ENCODE measurements at places on chromosomes 13 and 19.

- DNase-seq: no peak
Observed at GRCh38 chr19:7618348-7618747, 11.0 kb downstream of the XAB2 start.

DNA sequence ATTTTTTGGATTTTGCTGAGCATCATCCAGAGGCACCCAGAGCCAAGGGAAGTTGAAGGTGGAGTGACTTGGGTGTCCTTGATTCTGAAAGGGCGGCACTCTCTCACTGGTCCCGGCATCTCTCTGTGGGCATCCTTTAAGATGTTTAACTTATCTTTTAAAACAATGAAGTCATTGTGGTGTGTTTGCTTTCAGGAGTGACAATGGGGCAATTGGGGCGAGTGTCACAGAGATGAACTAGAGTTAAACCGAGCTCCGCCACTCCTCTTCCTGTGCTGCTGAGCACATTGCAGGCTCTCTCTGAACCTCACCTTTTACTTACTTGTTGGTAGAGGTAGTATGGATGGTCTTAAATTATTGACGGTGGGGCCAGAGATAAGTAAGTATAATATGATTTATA lies 295.7 kb downstream of the MYO16 start:
- no peak for DNase-seq

- no peak for DNase-seq
Observed at GRCh38 chr13:77470986-77471385, 64.5 kb upstream of the SCEL start.

DNA sequence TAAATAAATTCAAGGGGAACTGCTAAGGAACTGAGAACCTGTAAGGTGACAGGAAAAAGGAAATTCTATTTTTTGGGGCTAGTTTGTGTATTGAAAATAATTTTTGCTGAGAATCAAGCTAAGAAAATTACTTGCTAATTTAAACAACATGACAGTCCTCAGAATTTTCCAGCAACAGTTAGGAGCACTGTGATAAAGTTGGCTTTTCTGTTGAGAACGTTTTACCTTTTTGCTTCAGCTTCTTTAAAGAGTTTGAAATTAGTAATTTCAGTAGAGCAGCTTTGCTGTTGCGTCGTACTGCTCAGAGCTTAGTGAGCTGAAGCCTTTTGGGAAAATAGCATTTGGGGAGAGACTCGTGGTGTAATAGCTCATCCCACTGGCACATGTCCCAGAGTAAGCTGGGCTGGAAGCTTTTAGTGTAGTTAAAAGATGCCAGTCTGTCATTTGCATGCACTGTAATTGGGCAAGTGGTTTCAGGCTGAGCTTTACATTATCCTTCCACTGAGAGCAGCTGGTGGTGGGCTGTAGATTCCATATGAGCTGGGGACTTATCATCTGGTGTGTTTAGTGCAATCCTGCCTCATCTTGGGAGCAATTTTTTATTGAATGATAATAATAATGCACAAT lies 69.8 kb downstream of the LRCH1 start:
- DNase-seq: no peak

DNA sequence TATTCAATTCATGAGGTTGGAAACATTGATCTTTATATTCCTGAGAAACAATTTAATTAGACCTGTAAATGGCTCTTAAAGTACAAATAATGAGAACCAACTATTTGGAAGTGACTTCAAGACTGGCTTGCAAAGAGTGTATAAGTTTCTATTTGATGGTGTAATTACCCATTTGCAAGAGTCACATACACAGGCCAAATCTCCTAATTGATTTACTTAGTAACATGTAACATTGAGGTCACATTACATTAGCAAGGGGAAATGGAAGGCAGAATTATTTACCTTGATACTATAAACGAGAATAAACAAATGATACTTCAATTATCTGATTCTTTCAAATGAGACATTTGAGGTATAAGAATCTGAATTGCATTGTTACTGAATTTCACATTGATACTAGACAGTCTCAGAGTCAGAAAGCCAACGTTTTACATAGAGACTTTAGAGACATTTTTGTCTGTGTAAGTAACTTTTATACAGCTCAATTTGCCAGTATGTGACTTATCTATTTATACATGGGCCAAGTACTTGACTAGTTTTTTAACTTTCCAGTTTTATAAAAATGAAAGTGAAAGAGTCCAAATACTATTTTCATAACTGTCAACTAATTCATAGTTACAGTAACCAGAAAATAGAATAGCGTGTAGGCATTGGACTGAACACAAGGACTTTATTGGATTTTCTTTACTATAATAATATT lies 95.6 kb upstream of the RFC3 start:
- no peak for DNase-seq

DNA sequence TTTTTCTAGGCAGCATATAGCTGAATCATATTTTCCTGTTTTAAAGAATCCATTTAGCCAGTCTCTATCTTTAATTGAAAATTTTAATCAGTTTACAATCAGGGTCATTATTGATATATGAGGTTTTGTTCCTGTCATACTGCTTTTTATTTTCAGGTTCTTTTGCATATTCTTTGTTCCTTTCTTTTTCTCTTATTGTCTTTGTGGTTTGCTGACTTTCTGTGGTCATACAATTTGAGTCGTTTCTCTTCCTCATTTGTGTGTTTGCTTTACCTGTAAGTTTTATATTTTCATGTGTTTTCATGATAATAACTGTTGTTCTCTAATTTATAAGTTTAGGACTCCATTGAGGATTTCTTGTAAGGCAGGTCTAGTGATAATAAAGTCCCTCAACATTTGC lies 812.6 kb downstream of the DACH1 start:
- DNase-seq: no peak

DNA sequence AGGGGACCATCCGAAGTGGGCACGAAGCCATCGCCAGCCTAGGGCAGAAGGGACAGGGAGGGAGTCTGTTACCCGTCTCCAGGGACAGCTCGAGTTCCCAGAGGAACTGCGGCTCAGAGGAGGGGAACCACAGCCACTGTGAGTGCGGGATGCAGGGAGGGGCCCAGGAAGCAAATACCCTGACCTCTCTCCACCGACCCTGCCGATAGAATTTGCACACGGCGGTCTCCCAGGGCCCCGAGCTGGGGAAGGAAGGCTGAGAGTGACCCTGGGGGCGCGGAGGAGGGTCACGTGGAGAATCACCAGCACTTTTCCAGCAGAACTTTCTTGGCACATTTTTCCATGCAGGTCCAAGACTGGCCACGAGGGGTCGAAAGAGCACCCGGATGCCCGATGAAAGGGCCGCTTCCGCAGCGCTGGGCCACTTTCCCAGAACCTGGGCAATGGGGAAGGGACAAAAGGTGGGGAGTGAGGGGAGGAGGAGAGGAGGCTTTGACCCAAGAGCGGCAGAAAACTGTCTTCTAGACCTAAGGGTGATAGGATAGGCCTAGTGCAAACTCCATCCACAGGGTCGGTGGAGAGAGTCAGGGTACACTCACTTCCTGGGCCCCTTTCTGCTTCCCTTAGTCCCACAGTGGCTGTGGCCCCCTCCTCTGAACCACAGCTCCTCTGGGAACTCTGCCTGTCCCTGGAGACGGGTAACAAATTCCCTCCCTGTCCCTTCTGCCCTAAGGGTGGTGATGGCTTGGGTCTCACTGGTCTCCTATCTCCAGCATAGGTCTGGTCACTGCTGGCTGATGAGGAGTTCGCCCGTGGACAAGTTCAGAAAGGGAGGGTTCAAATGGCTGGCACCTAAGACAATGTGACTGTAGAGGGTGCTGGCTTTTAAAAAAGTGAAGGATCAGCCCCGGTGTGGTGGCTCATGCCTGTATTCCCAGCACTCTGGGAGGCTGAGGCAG lies 5.3 kb upstream of the GPR4 start:
- DNase-seq: peak; percentile 46

- no peak for DNase-seq
Observed at GRCh38 chr13:66001140-66001539, 1229.0 kb downstream of the PCDH9 start.

DNA sequence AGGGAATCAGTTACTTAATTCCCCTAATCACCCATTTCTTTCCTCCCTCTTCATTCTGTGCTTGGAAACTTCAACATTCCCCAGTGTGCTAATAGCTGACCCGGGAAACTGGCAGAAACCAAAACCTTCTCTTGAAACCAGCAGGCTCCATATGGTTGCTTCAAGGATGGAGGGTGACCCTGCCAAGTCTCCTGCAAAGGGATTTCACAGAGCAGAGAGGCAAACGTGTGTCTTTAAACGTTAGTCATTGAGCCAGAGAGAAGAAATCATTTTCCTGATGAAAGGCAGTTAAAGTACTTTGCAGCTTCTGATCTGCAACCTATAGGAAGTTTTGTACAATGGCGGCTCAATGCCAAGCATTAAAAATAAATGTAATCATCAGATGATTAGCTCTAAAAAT lies 220.9 kb downstream of the POU4F1 start:
- no peak for DNase-seq

- peak; percentile 2 for DNase-seq
Observed at GRCh38 chr13:111491659-111492058, 171.2 kb downstream of the TEX29 start.
